ENCODE measurements at places on chromosomes 12 and 14.

DNA sequence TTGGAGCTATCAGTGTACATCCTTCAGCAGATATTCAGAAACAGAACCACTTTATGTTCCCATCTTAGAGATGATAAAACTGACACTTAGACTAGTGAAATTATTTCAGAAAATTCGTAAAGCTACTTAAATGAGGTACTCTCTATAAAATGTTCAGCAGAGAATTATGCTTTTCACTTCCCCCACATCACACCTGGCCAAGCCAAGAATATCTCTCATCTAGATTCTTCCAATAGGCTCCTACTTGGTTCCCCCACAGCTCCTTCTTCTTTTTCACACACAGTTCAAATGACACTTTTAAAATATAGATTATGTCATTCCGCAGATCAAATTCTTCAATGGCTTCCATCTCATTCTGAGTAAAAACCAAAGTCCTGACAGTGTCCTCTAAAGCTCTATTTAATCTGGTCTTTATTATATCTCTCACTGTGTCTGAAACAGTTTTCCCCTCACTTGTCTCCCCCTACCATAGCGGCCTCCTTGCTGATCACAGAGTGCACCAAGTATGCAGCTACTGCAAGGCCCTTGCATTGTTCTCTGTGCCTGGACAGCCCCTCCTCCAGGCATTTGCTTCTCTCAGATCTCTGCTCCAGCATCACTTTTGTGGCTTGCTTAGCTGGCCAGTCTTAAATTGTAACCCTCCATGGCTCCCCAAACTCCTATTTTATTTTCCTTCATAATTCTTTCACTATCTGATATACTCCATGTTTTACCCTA lies 736.8 kb upstream of the USP15 start:
- no peak for DNase-seq

DNA sequence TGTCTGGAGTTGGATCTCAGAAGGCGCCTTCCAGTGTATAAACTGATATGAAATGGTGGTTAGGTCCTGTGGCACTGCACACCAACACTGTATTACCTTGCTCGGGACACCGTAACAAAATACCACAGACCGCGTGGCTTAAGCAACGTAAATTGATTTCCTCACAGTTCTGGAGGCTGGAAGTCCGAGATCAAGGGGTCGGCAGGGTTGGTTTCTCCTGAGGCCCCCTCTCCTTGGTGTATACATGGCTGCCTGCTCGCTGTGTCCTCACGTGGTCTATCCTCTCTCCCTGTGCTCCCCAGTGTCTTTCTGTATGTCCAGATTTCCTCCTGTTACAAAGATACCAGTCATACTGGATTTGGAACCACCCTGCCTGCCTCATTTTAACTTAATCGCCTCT lies 128.4 kb downstream of the FBXL14 start:
- no peak for DNase-seq

GRCh38 chr12:130371296-130371695 lies 33.6 kb downstream of the PIWIL1 start:
- DNase-seq: no peak

DNA sequence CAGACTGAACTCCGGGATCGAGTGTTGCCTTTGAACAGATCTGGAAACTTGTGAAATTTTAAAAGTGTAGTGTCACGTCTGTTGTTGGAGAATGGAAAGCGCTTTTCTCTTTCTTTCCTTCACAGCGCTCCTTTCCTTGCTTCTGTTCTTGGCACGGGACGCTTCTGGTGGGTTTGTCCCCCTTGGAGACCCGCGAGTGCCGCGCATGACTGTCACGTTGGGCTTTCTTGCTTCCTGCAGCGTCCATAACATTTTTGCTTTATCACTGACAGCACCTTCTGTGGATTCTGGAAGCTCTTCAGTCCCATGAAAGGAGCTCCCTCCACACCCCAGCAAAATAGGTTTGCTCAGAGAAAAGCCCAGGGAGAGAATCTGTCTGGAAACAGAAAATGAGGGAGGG lies 193.0 kb upstream of the TMEM132C start:
- DNase-seq: no peak

DNA sequence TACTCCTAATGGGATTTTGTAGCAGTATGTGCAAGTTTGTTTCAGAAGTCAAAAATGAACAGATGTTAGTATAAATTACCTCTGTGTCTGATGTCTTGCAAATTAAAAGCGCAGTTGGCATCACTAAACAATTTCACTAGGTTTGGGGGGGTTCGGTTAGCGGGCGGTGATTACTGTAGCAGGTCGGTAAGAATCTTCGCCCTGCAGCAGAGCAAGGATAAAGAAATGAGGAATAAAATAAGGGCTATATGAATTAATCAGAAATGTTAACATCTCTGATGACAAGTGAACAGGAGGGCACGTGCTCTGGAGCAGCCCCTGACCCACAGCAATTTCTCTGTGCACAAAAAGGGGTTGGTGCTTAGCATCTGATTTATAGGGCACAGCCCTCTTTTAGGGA lies 43.6 kb upstream of the VSX2 start:
- DNase-seq: no peak

DNA sequence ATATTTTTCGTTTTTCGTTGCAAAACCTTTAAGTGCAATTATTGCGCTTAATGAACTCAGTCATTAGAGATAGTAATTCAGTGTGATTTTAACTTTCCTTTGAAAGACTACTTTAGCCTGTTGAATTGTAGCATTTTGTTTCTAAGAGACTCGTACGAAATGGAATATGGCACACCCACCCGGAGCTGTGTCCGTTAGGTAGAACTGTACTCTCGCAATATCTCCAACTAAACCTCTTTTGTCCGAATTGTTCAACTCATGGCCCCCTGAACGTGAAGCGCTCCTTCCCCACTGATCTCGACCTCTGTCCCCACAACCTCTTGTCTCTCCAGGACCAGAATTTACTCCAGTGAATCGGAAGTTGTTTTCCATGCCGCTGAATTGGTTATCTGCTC lies 800 bp downstream of the PCNX4 start:
- DNase-seq: no peak

DNA sequence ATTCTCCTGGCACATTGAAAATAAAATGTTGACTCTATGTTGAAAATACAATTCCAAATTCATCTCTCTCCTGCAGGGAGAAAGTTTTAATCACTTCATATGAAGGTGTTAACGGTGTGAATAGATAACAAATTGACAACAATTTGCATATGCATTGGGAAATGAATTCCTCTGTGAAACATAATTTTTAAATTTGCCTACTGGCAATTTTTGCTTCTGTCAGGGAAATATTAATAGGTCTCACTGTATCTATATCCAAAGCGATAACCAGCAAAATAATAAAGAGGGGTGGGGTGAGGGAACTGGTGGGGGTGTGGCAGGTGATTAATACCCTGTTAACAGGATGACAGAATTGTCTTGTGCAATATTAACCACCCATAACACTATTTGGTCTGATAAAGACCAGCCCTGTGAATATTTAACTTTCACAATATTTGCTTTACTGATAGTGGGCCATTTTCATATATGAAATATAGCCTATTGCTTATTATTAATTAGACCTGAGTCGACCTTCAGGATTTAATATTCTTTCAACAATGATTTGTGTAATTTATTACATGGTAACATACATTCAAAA lies 239.0 kb upstream of the SSTR1 start:
- DNase-seq: no peak

DNA sequence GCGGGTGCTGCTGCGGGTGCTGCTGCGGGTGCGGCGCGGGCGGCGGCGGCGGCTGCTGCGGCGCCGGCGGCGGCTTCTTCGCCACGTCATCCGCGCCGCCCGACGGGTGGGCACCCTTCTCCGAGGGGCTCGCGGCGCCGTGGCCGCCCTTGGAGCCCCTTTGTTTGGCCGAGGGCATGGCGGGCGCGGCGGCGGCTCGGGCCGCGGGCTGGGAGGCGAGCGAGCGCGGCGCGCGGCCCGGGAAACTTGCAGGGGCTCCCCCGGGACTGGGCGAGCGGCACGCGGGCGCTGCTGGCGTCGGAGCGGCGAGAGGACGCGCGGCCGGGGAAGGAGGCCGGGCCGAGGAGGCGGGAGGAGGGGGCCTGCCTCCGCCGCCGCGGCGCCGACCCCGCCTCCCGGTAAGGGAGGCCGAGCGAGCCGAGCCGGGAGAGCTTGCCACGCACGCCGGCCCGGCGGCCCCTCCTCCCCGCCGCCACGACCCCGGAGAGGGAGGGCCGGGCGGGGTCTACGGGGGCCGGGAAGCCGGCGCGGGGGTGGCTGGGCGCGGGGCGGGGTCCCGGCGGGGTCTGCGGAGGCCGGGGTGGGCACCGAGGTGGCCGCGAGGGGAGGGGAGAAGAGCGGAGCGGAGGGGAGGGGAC lies at the start of gene CKAP4:
TSS of gene CKAP4 (minus strand) at position 347 of the 638 bp plus-strand sequence. CDS start at position 178, 169 bp downstream.
- peak; percentile 52 for DNase-seq

DNA sequence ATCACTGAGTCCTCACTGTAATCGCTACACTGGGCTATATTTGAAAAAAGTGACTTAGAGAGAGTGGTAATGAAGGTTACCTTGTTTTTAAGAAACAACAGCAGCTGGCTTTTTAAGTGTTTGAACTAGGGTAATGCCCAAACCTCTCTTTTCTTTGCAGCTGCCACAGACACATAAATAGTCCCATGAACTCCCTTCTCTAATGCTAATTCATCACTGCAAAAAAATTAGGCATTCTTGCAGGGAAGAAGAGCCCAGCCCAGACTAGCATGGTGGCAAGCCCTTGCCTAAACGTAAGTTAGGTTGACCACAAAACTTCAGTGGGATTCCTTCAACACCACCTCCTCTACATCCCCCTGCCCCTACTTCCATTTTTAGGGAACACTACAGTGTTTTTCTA lies 17.9 kb upstream of the MED6 start:
- DNase-seq: no peak

- no peak for DNase-seq
Observed at GRCh38 chr12:109988903-109989302, 7.3 kb downstream of the GIT2 start.

DNA sequence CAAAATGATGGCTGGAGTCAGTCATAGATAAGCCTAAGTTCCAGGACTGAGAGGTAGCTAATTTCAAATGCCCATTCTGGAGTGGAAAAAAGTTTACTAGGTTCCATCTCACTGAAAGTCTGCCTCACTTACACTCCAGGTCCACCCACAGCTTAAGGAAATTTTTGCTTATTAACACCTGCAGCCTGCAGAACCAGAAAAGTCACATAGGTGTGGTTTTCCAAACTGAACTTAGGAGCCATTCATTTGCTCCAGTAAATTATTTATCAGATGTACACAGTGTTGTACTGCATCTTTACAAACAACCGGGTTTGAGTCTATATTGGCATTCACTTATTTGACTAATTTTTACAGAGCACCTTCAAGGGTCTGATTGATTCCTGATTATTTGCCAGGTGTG lies 157.4 kb upstream of the ARID2 start:
- no peak for DNase-seq

DNA sequence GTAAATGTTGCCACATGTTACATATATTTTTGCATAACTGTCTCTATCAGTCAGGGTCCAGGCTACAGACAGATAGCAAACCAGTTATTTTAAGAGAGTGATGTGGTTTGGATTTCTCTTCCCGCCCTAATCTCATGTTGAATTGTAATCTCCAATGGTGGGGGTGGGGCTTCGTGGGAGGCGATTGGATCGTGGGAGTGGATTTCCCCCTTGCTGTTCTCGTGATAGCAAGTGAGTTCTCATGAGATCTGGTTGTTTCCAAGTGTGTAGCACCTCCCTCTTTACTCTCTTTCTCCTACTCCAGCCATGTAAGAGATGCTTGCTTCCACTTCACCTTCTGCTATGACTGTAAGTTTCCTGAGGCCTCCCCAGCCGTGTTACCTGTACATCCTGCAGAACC lies 704.2 kb upstream of the TBX3 start:
- no peak for DNase-seq

- DNase-seq: no peak
Observed at GRCh38 chr12:131102991-131103668, 149.4 kb downstream of the ADGRD1 start.

DNA sequence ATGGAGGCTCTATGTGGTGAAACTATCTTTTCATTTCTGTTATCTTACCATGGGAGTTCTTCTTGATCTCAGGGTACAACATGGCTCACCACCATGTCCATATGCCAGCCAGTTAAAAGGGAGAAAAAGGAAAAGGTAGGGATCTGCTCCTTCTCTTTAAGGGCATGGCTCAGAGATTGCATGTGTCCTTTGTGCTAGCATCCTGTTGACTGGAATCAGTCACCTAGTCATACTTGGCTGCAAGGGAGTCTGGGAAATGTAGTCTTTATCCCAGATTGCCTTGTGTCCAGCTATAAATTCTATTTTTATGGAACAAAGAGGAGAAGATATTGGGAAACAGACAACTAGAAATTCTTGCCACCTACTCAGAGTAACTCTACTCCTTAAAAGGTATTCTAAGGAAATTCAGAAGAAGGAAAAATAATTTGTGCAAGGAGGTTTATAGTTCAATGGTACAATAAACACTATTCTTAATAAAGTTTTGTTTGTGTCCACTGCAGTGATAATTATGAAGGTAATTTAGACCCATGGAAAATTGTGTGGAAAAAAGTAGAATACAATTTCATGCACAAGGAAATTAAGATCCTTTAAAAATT lies 86.4 kb upstream of the RPH3A start:
- DNase-seq: no peak

- DNase-seq: no peak
Observed at GRCh38 chr12:81207173-81207572, 129.3 kb downstream of the ACSS3 start.

GRCh38 chr12:9669534-9669933 lies at the start of gene CLEC2D:
CLEC2D (plus strand) TSS chr12:9669713; CDS start chr12:9669735, 22 bp downstream.
- no peak for DNase-seq

GRCh38 chr14:36618641-36619040 lies 36.2 kb upstream of the NKX2-8 start:
- no peak for DNase-seq

DNA sequence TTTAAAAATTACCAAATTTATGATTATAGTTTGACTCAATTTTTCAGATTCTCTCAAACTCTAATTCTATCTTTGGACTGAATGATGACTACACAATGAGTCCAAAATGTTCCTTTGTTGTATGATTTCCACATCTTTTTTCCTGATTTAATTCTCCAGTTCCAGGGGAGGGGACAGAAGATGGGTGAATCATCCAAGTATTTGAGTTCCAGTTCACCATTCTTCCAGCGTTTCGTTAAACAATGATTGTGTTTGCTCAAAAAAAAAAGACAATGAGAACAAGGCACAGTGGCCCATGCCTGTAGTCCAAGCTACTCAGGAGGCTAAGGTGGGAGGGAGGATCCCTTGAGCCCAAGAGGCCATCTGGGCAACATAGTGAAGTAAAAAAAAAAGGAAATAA lies 23.8 kb downstream of the BAZ1A start:
- no peak for DNase-seq

- no peak for DNase-seq
Observed at GRCh38 chr12:27338473-27338872, 5.8 kb downstream of the BMAL2 start.

All from hippocampal formation (tissue), 2 donors.